Uterus (tissue), 4 donors: ENCODE measurements at places on chromosomes 1 and 21. TPM values are rescaled to one million over a fixed set of nuclear protein-coding genes. Genes with fewer than 3 reads are reported as not detected.

The RBP7 gene
- 47.1 TPM for total RNA-seq

The PLXNA2 gene
- 94.5 TPM for total RNA-seq

The ANXA9 gene
- 54.3 TPM for total RNA-seq

The HES5 gene
- not detected for total RNA-seq

The SLAMF1 gene
- total RNA-seq, result 0.26 TPM

The NBPF4 gene
- total RNA-seq, result 0.18 TPM

The KIF17 gene
- total RNA-seq, result not detected

The ROR1 gene
- 37.6 TPM for total RNA-seq

The CYYR1 gene
- 23.8 TPM for total RNA-seq

The RORC gene
- 0.67 TPM for total RNA-seq

The SLC25A33 gene
- 6.1 TPM for total RNA-seq

The VANGL2 gene
- total RNA-seq, result 8.2 TPM

The KCND3 gene
- total RNA-seq, result 6.9 TPM

The C1QTNF12 gene
- total RNA-seq, result not detected

The SHISAL2A gene
- not detected for total RNA-seq

The TMPRSS15 gene
- total RNA-seq, result 0.07 TPM

The CBR3 gene
- 3.5 TPM for total RNA-seq

The DNAI4 gene
- total RNA-seq, result 54.2 TPM

The HCRTR1 gene
- not detected for total RNA-seq

The FCGR2B gene
- 14.1 TPM for total RNA-seq

The RAB25 gene
- 5.0 TPM for total RNA-seq
